ENCODE measurements at places on chromosomes 16 and 17.

GRCh38 chr17:17019891-17020456 is 22.3 kb upstream of the MPRIP start:
- no peak for DNase-seq

- DNase-seq: no peak
Observed at GRCh38 chr16:58454178-58454577, 45.8 kb upstream of the NDRG4 start.

DNA sequence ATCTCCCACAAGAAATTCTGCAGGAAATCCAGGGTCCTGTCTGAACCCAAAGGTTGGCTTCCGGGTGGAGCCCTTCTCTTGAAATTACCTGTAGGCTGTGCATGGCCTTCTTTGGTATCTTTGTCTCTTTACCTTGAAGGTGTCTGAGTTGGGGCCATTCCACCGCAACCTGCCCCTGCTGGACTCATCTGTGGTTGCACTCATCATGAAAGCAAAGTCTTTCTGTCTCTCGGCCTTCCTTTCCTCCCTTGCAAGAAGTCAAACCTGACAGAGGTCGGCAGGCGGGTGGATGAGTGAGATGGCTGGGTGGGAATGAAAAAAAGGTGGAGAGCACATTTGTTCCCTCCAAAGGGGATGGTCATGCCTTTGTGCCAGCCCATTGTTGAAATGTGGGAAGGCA is 25.1 kb downstream of the SALL1 start:
- DNase-seq: no peak

DNA sequence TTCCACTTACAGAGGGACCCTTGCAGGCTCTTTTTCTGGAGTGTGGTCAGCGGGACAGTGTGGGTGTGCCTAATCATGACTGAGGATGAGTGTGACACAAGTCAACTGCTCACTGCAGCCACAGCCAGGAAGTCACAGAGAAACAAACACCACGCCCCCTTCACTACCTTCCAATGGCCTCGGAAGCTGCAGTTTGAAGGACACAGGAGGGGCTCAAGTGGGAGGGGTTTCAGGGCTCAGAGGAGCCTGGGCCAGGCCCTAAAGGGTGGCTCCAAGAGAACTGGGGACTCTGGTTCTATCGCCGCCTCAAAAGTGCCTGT is 116.2 kb upstream of the SDK2 start:
- DNase-seq: no peak

GRCh38 chr17:30173649-30174048 is 57.0 kb downstream of the NSRP1 start:
- DNase-seq: no peak

DNA sequence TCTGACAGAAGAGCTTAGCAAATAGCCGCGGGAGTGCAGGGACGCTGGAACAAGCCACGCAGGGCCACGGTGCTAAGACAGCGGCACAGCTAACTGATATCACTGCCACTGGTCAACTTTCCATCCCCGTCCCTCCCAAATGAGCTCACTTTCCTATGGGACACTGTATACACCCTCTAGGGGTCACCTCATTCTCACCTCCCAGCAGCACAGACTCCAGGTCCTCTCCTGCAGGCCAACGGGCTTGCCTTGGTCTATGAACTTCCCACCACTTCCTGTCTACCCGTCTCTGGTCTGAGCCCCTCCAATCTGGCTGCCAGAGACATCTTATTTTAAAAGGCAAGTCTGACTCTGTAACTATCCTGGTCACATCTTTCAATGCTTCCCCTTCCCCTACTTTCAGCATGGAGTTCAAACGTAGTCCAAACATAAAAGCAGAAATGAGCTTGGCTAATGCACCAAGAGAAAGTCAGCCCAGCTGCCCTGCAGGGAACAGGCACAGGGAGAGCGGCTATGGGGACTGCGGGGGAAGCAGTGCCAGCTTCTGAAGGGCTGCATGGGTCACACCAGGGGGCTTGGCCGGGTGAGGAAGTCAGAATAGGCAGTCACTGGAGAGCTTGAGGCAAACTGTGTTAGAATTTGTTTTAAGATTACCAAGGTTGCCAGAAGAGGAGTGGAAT is 26.3 kb upstream of the SLC38A8 start:
- DNase-seq: no peak

DNA sequence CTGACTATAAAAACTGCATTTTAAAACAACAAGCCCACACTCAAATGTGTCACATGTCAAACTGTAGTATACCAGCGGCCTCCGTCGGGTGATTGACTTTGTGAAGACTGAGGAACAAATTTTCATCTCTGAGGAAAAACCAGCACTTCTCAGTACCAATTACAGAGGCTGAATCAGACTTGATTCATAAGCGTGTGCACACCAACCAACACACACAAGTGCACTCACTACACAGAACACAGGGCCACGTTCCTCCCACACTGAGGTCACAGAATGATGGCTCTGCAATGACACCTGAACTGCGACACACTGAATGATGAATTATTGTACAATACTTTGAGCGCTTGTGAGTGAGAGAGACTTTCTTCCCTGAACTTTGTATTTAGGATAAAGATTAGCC is 29.6 kb downstream of the XPO6 start:
- no peak for DNase-seq

DNA sequence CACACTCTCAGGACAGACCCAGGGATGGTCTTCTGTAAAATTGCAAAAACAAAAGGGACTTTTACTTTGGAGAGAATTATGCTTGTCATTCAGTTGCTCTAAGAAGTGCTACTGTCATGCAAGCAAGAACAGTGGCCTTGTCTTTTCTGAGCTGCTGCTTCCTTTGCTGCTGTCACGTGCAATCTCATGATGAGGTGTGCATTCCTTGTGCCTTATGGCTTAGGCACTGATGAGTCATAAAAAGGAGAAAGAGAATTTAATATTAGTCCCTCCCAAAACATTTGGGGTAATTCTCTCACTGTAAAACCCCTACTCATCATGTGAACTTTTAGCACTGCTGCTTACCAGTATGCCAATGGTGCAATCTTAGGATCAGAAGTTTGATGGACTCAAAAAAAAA is 2051.3 kb downstream of the TP53TG3F start:
- no peak for DNase-seq

DNA sequence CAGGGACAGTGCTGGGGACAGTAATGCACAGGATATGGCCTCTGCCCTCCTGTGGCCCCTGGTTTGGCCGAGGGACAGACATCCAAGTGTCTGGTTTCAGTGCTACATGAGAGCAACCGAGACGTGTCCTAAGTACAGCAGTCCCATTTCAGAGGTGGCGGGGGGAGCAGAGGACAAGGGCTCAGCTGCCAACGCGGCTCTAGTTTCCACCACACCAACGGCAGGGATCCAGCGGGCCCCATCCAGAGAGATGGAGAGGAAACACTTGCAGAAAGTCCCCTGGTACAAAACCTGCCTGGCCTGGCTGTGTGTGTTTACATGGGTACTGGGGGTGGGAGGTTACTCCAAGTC is 125.8 kb upstream of the SMURF2 start:
- no peak for DNase-seq

- DNase-seq: no peak
Observed at GRCh38 chr16:54780266-54780665, 150.4 kb upstream of the IRX5 start.

DNA sequence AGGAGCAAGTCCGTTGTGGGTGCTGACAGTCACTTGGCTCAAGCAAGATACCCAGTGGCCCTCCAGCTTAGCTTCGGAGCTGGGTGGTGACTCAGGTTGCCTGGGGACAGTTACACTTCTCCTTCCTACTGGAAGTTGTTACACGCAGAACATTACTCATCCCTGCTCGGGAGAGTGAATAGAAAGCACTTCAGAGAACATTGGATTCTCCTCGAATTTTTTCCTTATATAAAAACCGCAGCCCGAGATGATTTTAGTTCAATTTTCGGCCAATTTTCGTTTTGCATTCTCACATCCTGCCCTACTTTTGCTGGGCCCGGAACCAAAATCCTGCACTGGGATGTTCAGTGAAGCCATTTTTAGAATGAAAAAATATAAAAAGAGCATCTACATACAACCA is 99.7 kb downstream of the ELAC2 start:
- no peak for DNase-seq

GRCh38 chr16:55294931-55295342 is 29.1 kb upstream of the IRX6 start:
- DNase-seq: peak; percentile 48

DNA sequence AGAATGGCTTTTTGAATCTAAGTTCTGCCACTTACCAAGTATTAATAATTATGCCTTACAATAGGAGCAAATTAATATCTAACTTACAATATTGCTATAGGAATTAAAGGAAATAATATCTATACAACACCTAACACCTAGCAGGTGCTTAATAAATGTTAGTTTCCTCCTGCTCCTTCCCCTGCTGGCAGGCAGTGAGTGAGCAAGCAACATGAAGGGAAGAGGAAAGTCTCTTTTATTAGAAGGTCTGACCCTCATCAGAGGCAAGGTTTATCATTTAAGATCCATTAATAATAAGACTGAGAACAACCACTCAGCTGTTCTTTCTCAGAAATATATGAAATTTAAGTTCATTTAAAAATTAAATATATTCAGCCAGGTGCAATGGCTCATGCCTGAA is 6.7 kb upstream of the DYNC1LI2 start:
- no peak for DNase-seq

- no peak for DNase-seq
Observed at GRCh38 chr16:25707982-25708583, 16.3 kb downstream of the HS3ST4 start.

DNA sequence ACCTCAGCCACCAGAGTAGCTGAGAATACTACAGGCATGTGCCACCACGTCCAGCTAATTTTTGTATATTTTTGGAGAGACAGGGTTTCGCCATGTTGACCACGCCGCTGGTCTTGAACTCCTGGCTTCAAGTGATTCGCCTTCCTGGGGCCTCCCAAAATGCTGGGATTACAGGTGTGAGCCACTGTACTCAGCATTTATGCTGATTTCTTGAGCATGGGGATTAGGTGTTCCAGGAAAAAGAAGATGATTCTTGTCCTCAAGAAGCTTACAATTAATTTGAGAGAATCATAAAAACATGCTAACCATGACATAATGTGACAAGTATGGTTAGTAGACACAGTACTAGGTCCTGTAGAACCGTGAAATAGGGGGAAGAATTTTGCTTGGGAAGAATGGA is 30.9 kb downstream of the NACA2 start:
- no peak for DNase-seq

GRCh38 chr17:3004925-3005324 is 58.5 kb downstream of the OR1D5 start:
- DNase-seq: no peak

GRCh38 chr17:74523308-74523707 is 8.0 kb downstream of the CD300LB start:
- DNase-seq: no peak

GRCh38 chr17:948284-948852 is 31.2 kb downstream of the NXN start:
- DNase-seq: peak; percentile 66

DNA sequence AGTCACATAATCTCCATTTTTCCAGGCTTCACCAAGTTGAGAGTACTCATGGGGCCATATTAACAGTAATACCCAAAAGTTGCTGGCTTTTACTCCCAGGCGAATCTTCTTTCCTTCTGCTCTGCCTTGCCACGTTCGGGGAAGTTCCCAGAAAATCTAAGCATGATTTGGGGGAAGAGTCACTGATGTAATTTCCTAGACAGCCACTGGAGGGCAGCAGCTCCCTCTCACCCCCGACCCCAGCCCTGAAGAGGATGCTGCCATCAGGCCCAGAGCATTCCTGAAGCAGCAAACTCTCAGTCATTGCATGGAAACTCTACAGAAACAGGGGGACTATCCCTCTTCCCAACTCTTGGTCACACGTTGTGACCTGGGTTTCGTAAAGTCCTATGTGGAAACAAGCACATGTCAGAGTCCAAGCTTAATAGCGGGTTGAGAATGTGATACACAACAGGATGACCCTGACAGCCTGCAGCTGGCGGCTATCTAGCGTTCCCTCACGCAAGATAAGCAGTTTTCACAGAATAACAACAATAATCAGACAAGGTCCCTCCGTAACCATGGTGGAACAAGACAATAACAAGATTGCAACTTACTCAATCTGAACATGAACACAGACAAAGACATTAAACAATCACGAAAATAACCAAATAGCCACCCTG is 43.8 kb upstream of the DHX40 start:
- peak; percentile 67 for DNase-seq

GRCh38 chr16:66265556-66266141 is 100.8 kb upstream of the CDH5 start:
- DNase-seq: no peak

DNA sequence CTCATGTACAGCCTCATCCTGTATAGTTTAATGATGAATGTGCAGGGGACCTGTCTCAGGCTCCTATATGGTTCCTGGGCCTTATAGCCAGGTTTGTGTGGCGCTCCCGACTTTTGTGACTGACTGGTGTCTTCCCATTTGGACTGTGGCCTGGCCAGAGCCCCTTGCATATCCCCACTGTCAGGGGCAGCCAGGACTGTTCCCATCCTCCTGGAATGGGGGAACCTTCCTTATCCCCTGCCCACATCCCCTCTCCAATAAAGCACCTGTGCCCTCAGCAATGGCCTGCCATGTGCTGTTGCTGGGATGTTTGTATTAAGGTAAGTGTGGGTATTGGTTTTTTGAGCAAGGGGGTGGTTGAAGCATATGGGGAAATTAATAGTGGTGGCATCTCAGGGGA is 2.6 kb downstream of the B3GNT9 start:
- no peak for DNase-seq

DNA sequence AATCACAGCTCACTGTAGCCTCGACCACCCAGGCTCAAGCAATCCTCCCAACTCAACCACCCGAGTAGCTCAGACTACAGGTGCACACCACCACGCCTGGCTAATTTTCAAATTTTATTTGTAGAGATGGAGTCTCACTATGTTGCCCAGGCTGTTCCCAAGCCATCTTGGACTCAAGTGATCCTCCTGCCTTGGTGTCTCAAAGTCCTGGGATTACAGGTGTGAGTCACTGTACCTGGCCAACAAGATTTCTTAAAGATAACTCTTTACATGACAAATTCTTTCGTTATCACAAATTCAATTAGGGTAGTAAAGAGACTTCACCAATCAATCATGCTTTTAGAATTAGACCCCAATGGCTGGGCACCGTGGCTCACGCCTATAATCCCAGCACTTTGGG is 12.4 kb downstream of the PRPSAP1 start:
- no peak for DNase-seq

DNA sequence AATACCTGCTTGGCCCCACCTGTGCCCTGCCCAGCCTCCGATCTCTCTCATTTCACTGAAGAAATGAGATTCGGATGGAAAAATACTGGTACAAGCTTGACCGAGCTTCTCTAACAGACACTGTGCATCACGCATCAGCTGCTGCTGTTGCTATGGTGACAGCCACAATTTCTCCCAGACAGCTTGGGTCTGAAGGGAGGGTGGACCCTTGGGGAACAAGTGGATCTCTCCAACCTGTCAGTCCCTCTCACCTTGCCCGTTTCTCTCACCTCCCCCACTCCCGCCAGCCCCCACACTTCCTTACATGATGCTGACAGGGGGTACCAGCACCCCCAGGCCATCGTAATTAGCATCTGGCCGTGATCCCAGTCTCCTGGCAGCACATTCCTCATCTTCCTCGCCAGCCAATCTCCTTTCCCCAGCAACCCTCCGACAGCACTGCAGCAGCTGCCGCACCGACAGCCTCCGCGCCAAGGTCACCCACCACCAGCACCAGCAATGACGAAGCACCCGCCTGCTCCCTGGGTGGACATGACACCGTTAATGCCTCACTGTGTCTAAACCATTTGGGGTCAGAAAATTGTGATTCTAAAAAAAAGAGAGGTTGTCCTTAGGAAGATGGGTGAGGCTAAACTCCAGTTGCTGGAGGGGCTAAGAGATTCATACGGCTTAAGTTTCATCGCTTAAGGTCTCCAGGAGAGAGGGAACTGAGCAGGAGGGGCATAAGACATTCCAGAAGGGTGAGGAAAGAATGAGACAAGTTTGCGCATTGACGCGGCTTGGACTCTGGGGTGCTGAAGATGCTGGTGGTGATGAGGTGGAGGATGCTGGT is 58.6 kb upstream of the TNRC6A start:
- peak; percentile 87 for DNase-seq

- DNase-seq: no peak
Observed at GRCh38 chr16:27219161-27219560, 15.8 kb downstream of the KDM8 start.

Measured in fibroblast of skin of scalp (primary cell).